ENCODE measurements at places on chromosomes 1 and 21.

GRCh38 chr1:243526180-243526579, 270.3 kb downstream of the SDCCAG8 start:
- DNase-seq, result no peak

- no peak for DNase-seq
Observed at GRCh38 chr1:84582802-84583587, 8.8 kb upstream of the CTBS start.

- no peak for DNase-seq
Observed at GRCh38 chr21:34372321-34372720, 3.0 kb upstream of the SMIM11 start.

GRCh38 chr21:36697060-36697850, 1.7 kb upstream of the SIM2 start:
- DNase-seq, result no peak

DNA sequence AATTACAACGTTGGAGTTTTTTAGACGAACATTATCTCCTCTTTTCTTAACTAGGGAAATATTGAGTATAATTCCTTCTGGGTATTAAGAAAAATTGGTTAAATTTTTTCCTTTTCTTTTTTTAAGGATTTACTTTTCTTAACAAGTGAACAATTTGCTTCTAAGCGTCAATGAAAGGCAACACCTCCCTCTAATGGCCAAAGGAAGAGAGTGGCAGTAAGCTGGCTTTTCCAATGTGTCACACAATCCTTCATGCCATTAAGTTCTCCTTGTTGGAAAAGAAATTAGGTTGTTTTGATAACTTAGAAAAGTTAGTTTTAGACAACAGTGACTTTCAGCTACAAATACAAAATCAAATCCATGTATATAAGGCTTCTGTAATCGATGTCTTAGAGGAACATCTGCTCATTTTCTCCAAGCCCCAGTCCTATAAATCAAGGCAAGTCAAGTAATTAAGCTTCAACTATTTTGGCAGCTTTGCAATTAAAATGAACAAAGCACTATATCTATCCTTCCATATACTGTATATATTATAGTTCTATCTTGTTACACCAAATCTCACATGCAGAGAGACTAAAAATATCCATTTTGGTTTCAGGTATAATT, 62.8 kb downstream of the EDEM3 start:
- peak; percentile 65 for DNase-seq

DNA sequence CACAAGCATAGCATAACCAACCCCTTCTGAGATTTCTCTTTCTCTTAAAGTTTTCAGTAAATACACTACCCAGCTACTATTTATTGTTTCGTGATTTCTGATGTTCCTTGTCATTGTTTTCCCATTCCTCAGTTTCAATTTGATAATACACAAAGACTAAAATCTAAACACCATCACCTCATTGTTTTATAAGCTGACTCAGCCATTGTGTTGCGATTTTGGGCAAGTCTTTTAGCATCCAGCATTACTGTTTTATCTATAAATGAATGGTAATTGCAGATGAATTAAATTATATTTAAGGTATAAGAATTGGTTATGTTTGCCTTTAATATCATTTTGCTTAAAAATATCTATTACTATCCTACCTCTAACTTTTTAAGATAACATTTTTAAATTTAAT, 1308.5 kb downstream of the PLA2G4A start:
- no peak for DNase-seq

DNA sequence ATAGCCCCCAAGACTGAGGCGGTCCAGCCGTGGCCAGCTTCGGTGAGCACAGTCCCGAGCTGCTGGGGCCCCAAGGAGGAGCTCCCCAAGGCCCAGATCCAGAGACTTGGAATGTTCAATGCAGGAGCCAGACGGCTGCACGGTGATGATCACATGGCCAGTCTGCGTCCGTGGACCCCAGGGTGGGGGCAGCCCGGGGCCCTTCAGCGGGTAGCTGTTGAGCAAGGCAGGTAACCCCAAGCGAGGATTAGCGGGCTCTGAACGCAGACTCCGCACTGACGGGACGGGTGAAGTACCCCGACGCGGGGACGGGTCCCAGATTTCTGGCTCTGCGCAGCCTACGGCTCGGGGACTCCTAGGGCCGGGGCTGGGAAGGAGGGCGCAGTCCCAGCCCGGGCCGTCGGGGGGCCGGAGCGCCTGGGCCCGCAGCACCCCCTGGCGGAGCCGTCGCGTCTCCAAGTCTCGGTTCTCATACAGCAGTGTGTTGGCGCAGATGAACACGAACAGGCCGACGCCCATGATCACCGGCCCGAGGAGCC, 2.7 kb downstream of the TMEM200B start:
- DNase-seq, result no peak

GRCh38 chr1:67532452-67533216, 102.4 kb upstream of the SERBP1 start:
- DNase-seq, result peak; percentile 74

DNA sequence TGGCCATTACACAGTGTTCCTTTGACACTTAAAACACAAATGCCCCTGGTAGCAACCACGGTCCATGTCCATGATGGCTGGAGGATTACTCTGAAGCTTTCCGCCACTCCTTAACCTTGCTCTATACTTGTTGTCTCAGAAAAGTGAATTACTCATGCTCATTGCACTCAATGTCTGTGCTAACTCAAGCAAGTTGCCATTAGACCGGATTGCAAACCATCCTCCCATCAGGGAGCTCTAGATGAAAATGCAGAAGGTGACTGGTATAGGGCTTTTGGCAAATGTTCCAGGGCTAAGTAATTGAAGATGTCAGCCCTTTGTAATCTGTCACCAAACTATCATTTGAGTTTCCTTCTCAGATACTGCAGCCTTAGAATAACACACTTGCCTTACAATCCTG, 1288.3 kb upstream of the B3GALT2 start:
- DNase-seq, result no peak

- DNase-seq, result no peak
Observed at GRCh38 chr1:108712606-108713150, at the start of gene FNDC7. Gene FNDC7, plus strand, starts transcription at chr1:108712908. Its CDS starts 26 bp downstream, at chr1:108712934.

DNA sequence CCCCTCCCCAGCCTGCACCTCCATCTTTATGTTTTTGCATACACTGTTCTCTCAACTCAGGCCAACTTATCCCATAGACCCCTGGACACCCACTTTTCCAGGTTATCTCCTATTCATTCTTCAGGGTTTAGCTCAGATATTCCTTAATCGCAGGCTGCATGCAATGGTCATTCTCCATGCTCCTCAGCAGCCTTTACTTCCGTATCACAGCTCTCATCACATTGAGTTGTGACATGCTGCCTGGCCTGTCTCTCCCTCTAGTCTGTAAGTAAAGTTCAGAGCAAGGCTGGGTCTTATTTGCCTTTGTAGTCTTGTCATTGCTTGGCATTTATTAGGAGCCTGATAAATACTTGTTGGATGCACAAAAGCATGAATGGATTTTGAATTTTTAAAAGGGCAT, 6.9 kb downstream of the DNAJC6 start:
- no peak for DNase-seq

- DNase-seq, result no peak
Observed at GRCh38 chr1:34075576-34075975, 89.5 kb downstream of the CSMD2 start.

DNA sequence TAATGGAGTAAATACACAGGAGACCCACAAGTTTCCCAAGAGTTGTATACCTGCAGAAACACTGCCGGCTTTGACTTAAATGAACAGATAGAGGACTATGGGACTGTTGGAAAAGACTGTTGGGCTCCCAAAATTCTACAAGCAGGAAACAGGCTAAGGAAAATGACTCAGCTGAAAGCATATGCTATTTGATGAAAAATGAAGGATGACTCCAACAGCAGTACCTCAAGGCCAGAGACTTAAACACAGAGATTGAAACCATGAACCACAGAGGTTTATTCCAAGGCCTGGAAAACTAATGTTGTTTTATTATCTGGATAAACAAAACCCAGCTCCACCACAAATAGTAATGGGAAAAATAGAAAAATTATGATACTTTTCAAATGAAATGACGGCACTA, 187.7 kb downstream of the TNFSF18 start:
- no peak for DNase-seq

- no peak for DNase-seq
Observed at GRCh38 chr1:91124989-91125417, 103.2 kb upstream of the ZNF644 start.

- no peak for DNase-seq
Observed at GRCh38 chr1:10694274-10694632, 102.2 kb downstream of the CASZ1 start.

All from midbrain (tissue), 1 donor.